ENCODE measurements at places on chromosomes 6 and 20. TPM values are rescaled to one million over a fixed set of nuclear protein-coding genes. Genes with fewer than 3 reads are reported as not detected.

The SUMO4 gene
- total RNA-seq = 2.6 TPM

The SYNCRIP gene
- 65.2 TPM for total RNA-seq

The POU3F2 gene
- total RNA-seq = 0.08 TPM

GRCh38 chr6:107318100-107318736 is 141.1 kb downstream of the PDSS2 start:
- DNase-seq = peak; percentile 74

GRCh38 chr6:107152638-107153430 is 37.5 kb upstream of the BEND3 start:
- DNase-seq = peak; percentile 52

The MYL9 gene
- total RNA-seq = 31.8 TPM

The MARCKS gene
- total RNA-seq = 129 TPM

DNA sequence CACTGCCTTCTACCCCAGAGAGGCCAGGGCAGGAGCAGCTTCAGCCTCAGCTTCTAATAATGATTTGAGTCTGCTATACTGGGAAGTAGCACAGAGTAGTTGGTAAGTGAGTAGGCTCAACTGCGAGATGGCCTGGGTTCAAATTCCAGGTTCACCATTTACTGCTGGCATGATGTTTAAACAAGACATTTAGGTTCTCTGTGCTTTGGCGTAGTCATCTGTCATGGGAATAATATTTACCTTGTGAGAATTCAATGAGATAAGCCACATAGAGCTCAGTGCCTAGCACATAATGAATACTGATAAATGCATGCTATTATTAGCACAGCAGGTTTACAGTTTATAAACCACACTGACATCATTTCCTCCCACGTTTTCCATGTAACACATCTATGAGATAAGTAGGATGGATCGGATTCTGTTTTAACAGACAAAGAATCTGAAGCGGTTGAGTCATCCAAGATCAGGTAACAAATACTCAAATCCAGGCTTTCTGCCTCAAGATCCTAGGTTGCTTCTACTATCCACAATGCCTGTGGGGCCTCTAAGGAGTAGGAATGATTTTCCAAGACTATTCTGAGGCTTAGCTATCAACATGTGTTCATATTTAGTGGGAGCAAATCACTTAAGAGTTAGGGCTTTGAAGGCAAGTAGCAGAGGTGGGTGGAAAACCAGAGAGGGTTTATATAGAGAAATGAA is 72.9 kb upstream of the DTNBP1 start:
- DNase-seq = peak; percentile 69

The IDH3B gene
- total RNA-seq = 91.4 TPM

DNA sequence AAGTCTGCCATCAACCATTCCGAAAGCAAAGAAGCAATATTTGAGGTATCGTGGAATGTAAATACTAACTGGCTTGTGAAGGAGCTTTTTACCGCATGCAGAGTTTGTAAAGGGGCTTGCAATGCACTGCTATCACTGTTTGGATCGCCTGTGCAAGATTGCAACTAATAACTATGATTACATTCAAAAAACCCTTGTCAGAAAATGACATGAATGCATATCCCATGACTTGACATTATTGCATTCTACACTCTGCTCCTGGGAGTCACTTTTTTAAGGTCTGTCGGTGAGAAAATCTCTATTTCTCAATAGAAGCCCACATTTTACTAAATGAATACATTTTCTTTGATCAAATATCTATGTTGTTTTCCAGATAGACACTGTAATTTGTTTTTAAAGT is 335.4 kb upstream of the SPTLC3 start:
- no peak for DNase-seq

DNA sequence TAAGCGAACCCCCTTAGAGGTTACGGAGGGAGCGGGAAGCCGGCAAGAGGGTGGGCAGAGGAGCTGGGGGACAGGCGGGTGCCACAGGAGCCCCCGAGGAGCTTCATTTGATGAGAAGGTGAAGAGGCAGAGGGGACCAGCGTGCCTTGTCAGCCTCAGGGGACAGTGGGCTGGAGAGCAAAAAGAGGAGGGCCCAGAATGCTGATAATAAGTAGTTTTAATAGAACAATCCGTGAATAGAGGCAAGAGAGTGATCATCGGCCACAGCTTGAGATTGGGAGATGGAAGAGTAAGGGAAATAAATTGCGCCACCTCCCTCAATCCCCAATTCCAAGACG is 1.3 kb downstream of the COL19A1 start:
- no peak for DNase-seq

DNA sequence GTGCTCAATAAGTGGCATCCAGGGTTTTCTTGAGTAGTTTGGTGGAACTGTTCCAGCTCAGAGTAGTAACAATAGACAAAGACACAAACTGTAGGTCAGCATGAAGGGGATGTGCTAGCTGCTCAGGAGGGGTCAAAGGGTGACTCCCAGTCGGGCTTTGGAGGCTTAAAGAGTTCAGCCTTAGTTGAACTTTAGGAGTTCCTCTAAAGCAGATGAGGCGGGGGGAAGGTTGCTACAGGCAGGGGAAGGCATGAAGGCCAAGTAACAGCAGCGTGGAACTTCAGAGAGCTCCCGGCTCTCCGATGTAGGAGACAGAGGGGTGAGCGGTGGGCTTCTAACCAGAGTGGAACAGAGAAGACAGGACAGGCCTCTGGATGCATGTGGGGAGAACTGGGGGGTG is 115.5 kb upstream of the CD93 start:
- no peak for DNase-seq

- no peak for DNase-seq
Observed at GRCh38 chr20:50285376-50286173, 94.9 kb downstream of the CEBPB start.

- no peak for DNase-seq
Observed at GRCh38 chr6:116528780-116529179, 16.7 kb downstream of the TRAPPC3L start.

Data from hepatocyte (in vitro differentiated cells).